Left renal cortex interstitium (tissue), 4 donors: ENCODE measurements at places on chromosomes 7 and 10.

GRCh38 chr7:155732286-155732685, 80.0 kb downstream of the SHH start:
- DNase-seq = no peak

DNA sequence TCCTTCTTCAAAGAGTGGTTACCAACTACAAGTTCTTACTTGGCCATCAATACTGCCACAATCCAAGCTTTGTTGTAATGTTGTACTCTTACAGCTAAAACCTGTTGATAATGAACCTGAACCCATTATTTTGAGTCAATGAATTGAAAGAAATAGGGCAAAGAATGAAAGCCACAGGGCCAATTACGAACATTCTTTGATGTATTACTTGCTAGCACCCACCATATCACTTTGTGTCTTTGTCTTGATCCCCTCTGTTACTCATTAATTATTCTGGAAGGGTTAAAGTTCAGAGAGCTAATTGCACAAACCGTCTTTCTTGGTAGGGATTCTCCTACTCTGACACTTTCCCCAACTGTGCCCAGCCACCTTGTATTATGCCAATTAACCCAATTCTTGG, 53.2 kb upstream of the TFEC start:
- no peak for DNase-seq

- DNase-seq = no peak
Measured at GRCh38 chr7:69947998-69948397, 349.7 kb downstream of the AUTS2 start.

DNA sequence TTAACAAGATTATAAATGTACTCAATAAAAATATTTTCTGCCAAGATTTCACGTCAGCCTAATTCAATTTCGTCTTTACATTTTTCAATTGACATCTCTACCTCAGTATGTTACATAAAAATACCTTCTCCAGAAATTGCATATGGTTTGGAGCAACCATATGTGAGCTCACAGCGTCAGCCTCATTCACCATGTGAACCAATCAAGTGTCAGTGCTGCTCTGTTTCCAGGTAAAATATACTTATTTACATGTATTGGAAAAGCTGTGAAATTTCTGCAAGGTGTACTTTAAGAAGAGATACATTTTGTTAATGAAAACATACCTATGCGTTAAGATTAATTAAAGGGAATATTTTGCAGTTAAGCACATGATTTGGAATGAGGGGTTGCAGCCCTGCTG, 110.7 kb upstream of the PRSS1 start:
- no peak for DNase-seq

DNA sequence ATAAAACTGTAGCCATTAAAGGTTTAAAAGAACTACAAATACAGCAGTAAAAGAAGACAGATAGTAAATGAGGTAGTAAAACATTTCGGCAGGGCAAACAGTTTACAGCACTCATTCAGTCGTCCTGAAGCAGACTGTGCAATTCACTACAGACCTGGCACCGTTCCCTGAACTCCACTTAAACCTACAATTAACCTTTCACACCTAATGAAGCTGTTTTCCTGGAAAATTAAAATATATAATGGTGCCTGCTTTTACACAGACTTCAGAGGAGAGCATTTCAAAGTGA, 335.3 kb downstream of the GFRA1 start:
- DNase-seq = no peak

GRCh38 chr7:48183370-48183743, 12.1 kb downstream of the ABCA13 start:
- no peak for DNase-seq

GRCh38 chr10:29239569-29240472, 49.0 kb upstream of the LYZL1 start:
- no peak for DNase-seq

DNA sequence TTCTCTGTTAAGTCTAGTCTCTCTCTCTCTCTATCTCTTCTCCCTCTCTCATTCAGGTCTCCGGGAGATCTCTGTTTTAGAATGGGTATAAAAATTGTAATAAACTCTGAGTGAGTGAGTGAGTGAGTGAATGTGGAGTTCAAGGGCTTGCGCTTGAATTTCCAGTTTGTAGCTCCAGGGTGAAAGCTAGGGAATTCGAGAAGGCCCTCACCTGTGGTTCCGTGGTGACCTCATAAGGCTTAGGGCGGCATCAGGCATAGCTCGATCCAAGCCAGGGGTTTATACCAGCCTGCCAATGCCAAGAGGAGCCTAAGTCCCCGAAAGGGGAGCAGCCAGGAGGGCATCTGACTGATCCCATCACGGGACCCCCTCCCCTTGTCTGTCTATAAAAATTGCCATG, 456 bp downstream of the AKR1B15 start:
- DNase-seq = no peak

DNA sequence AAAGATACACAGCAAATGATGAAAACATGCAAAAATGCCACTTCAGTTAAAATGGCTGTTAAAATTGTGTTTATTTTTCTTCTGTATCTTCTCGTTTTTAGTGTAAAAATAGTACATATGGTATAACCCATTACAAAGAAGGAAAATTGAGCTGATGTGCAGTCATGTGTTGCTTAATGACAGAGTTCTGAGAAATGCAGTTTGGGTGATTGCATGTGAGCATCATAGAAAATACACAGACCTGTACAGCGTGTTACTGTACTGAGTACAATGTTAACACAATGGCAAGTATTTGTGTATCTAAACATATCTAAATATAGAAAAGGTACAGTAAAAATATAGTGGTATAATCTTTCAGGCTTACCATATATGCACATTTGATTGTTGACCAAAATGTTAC, 7.3 kb downstream of the DMTF1 start:
- DNase-seq = no peak

GRCh38 chr10:59648711-59649201, 60.9 kb downstream of the SLC16A9 start:
- DNase-seq = no peak

DNA sequence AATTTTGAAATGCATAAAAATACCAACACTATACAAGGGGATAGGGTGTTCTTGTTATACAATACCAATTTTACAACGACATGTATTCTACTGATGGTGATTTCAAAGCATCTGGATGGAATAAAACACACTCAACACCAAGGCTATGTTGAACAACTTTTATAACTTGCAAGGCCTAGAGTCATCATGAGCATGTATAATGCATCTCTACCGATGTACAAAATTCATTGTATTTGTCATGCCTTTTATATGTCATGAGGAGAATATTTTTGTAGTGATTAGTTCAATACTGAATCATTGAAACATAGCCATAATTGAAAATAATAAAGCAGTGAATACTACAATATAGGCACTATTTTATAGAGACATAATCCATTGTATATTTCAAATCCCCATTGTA, 160.2 kb downstream of the ETV1 start:
- no peak for DNase-seq

GRCh38 chr7:41590986-41591385, 111.9 kb downstream of the INHBA start:
- no peak for DNase-seq

- DNase-seq = no peak
Measured at GRCh38 chr10:109962247-109962646, 38.9 kb upstream of the XPNPEP1 start.

DNA sequence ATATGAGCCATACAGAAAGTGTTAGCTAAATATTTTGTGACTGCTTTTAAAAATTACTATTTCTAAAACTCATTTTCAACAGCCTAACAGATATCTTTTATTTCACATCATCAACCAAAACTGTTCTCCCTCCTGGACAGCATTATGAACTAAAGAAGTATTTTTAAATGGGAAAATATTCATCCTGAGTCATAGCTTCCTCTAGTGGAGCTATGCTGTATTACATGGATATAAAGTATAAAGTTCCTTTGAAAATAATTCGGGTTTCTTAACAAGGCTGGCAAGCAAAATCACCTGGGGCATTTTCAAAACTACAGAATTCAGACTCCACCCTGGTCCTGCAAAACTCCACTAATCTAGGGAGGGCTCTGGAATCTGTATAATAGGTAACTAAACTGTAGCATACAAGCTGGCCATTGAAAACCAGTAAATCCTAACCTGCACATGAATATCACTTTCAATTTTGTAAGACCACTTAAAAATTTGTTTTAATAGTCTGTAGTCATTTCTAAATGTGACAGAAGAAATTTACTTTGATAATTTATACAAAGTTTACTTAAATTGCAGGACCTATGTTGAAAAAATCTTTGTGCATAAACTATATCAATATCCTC, 53.5 kb downstream of the SCIN start:
- DNase-seq = no peak

DNA sequence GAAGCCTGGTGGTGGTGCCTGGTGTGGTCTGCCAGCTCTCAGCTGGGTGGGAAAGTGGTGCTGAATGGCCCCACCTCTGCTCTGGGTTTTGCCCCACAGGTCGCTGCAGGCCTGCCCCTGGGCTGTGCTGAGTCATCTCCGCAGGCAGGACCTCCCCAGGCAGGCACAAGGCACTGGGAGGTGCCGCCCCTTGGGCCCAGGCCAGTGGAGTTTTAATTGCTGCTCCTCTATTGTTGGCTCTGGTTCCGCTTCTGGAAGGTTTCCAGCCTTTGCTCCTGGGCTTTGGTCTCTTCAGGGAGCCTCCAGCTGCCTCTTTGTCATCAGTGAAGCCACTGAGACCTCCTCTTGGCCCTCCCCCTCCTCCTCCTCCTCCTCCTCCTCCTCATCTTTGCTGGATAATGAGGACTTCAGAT, 180.3 kb upstream of the GRB10 start:
- no peak for DNase-seq

- DNase-seq = no peak
Measured at GRCh38 chr7:4893929-4894475, 10.5 kb upstream of the RADIL start.
